Psoas muscle (tissue), 8 donors: ENCODE measurements at places on chromosomes 3 and 15. TPM values are rescaled to one million over a fixed set of nuclear protein-coding genes. Genes with fewer than 3 reads are reported as not detected.

The CGNL1 gene
- 0.77 TPM for total RNA-seq

The FAM162A gene
- 98.4 TPM for total RNA-seq

The GPX1 gene
- total RNA-seq: 108 TPM

GRCh38 chr3:169665264-169666075 lies 2.0 kb upstream of the MECOM start:
- no peak for DNase-seq

GRCh38 chr15:39514933-39515332 lies 65.9 kb upstream of the THBS1 start:
- no peak for DNase-seq

The ARHGAP31 gene
- 7.7 TPM for total RNA-seq

The NLGN1 gene
- total RNA-seq: 0.94 TPM
